Stimulated activated CD4-positive, alpha-beta T cell treated with anti-CD3 and anti-CD28 coated beads, Interleukin-4, amount 100 ng/mL, for 1 hour (primary cell): ENCODE measurements at places on chromosomes 2 and 18.

DNA sequence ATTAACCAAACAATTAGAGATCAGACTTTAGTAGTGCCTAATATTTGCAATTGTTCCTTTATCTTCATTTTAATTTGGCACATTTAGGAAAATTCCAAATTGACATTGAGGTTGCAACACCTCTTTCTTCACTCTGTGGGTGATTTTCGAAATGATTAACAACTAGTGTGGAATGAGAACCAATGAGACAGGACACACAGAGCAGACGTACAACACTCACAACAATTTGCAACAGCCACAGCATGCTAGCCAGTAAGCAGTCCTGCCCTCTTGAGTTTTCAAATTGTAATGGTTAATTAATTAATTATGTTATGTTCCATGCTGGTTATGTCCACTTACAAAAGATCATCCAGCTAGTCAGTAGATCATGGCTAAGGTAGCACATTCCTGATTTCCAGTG lies 339.3 kb downstream of the LRP1B start:
- DNase-seq: no peak

DNA sequence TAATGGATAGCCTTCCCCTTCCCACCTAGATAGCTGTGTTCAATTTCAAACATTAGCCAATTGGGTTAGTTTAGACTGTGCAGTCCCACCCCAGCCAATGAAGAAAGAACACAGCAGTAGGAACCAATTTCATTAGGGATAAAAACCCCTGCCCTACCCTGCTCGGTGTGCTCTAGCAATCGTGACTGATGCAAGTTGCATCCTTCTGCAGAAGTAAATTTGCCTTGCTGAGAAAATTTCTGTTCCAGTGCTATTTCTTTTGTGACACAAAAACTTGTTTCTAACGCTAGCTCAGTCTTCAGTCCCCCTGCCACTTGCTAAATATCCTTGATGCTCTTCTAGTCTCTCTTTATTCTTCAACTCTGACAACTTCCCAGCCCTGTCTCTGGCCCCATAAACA lies 15.2 kb upstream of the SAP130 start:
- no peak for DNase-seq

GRCh38 chr18:46068763-46069162 lies 3.3 kb downstream of the PSTPIP2 start:
- DNase-seq: no peak

GRCh38 chr18:67281746-67282145 lies 234.8 kb downstream of the DSEL start:
- no peak for DNase-seq
